CD4-positive, alpha-beta T cell treated with Interleukin-4 for 1 hour (primary cell): ENCODE measurements at places on chromosomes 6 and 20.

DNA sequence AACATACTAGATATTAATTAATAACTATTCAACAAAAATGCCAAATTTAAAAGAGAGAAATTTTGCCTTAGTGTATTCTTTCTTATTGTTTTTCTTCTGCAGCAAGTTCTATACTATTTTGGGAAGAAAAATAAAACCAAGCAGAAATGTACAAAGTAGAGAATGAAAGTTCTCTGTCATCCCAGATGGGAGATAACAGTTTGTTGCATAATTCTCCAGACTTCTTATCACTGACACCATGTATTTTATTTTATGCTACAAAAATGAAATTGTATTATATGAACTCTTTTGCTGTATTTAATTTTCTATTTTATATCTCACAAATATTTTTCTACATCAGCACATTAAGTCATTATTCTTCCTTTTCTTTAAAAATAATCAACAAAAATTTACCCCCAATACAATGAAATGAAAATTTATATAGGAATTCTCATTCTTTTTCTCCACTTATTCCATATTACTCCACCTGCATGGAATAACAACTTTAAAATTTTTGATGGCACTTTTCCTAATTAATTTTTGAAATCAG, 18.2 kb downstream of the TMEM244 start:
- no peak for DNase-seq

DNA sequence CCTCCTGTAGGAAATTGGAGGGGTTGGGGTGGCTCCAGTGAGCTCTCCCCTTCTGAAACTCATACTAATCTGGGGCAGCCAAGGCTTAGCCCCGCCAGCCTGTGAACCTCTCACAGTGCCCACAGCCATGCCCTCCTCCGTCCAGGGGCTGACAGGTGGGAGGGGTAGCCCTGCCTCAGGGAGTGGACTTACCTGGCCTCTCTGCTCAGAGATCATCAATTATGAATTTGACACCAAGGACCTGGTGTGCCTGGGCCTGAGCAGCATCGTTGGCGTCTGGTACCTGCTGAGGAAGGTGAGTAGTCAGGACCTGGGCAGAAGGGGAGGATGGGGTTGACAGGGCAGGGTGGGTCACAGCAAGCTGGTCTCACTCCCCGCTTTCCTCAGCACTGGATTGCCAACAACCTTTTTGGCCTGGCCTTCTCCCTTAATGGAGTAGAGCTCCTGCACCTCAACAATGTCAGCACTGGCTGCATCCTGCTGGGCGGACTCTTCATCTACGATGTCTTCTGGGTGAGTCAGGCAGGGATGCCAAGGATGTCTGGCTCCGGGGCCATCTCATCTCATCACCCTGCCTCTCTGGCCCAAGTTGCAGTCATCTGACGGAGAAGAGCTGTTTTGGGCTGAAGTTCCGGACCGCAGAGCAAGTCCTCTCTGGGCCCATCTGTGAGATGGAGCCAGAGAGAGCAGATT, 34.7 kb downstream of the HM13 start:
- no peak for DNase-seq

DNA sequence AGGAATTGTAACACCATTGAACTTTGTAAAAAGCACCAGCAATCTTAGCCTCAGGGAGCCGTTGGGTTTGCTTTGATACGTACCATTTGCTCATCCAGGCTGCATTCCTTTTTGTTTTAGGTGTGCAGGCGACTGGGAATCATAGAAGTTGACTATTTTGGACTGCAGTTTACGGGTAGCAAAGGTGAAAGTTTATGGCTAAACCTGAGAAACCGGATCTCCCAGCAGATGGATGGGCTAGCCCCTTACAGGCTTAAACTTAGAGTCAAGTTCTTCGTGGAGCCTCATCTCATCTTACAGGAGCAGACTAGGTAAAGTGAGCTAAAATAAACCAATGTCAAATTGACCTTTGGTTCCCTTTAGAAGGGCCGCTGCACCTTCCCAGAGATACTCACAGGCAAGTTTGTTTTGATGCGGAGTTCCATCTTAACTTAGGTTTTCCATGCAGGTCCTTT, 1.6 kb downstream of the MYLIP start:
- DNase-seq = no peak

DNA sequence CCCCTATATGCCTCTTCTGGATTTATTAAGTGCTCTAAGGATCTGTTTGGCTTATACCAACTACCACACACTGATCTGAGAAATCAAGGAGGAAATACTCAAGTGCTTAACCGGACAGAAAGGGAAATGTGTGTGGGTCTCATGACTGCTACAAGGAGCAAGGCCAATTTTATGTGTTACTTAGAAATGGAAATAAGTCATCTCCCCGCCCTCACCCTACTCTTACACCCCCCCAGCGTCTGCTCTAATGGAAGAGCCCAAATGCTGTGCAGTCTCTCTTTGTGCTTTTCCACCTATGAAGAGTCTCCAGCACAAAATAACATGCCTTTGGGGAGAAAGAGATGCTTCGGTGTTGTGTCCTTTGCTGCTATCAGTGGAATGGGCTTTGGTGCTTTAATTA, 428.8 kb upstream of the ARID1B start:
- no peak for DNase-seq

DNA sequence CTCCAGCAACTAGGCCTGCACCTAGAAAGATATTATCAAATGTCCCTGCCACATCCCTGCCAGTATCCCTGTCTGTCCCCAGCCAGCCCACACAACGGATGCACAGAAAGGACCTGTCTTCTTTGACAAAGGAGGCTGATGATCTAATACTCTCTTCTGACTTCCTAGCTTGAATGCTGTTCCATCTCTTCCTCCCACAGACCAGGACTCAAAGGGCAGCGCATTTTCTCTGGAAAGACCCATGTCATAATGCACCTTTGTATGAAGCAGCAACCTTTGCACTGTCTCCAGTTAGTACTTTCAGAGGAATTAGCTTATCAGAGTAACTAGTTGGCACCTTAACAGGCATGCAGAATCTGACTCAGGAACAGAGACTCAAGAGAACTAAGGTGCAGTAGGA, 53.3 kb upstream of the TAF8 start:
- no peak for DNase-seq

GRCh38 chr6:133855991-133856370, 32.9 kb upstream of the TCF21 start:
- no peak for DNase-seq

GRCh38 chr6:117440706-117441525, 15.2 kb upstream of the ROS1 start:
- no peak for DNase-seq

- DNase-seq = no peak
Measured at GRCh38 chr6:109715616-109716015, 24.5 kb downstream of the FIG4 start.

DNA sequence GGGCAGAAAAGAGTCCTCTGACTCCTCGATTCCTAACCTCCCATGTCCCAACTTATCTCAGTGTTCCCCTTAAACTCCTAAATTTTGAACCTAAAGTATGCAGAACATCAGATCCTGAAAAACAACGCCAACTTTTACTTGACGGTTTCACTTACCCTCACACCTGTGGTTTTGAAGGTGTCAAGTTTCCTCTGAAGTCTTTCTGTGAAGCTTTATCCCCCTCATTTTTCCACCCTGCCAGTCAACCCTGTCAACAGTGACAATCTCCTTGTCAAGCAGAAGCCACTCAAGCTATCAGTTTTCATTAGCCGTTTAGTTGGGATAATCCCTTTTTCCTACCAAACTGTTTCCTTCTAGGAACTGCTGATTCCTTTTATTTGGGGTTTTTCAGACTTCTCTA, 245.4 kb upstream of the PREP start:
- DNase-seq = no peak

DNA sequence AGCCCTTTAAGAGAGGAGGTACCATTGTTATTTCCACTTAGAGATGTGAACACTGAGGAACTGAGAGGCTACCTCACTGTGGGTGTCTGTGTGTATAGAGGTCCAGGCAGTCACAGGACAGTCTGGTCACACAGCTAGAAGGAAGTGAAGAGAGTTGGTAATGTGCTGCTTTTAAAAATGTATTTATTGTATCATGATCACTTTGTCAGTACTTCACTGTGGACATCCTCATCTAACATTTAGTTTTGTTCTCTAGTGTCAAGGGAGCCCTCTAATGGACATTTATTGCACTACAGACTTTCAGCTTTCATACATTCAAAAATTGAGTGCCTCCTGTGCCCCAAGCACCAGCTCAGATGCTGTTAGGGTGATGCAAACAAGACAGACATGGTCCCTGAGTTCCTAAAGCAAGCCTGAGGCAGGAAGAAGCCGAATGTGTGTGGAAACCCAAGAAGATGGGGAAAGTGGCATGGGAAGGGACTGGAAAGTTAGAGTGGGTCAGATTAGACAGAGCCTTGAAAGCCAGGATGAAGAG, 123.0 kb downstream of the SLC16A10 start:
- DNase-seq = no peak

GRCh38 chr20:17858450-17859001, 110.1 kb downstream of the SNX5 start:
- DNase-seq = no peak

DNA sequence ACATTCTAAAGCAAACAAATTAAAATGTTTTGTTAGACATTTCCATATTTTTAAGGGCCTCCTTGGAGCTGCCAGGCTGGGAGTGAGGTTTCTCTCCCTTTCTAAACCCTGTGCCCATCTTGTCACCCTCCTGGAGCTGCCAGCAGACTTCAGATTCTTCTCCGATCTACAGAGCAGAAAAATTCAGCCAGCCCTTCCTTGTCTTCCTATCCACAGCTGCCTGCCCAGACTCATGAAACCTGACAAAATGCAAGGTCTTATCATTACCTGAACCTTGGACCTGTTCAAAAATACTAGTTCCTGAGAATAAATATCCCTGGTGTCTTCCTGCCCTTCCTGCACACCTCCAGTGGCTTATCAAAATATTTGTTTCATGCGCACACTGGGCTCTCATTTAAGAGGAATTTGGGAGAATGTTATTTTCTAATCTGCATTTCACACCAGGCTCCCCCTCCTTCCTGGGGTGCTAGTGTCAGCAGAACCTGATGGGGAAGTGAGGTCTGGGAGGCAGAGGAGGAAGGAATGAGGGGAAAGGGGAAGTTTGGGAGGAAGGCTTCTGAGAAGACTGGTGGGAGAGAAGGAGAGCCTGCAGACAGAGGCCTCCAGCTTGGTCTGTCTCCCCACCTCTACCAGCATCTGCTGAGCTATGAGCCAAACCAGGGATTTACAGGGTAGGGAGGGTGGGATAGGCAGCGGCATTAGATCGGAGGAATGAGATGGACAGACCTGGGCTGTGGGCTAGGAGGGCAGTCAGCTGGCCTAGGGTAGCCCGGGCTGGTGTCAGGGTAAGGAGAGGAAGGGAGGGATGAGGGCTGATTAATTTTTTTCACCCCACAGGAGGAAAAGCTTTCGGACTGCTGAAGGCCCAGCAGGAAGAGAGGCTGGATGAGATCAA, at the start of gene AIF1:
Gene AIF1 (plus strand): TSS at position 551 of the 895 bp plus-strand sequence. CDS start 96 bp downstream, at position 647.
- no peak for DNase-seq

DNA sequence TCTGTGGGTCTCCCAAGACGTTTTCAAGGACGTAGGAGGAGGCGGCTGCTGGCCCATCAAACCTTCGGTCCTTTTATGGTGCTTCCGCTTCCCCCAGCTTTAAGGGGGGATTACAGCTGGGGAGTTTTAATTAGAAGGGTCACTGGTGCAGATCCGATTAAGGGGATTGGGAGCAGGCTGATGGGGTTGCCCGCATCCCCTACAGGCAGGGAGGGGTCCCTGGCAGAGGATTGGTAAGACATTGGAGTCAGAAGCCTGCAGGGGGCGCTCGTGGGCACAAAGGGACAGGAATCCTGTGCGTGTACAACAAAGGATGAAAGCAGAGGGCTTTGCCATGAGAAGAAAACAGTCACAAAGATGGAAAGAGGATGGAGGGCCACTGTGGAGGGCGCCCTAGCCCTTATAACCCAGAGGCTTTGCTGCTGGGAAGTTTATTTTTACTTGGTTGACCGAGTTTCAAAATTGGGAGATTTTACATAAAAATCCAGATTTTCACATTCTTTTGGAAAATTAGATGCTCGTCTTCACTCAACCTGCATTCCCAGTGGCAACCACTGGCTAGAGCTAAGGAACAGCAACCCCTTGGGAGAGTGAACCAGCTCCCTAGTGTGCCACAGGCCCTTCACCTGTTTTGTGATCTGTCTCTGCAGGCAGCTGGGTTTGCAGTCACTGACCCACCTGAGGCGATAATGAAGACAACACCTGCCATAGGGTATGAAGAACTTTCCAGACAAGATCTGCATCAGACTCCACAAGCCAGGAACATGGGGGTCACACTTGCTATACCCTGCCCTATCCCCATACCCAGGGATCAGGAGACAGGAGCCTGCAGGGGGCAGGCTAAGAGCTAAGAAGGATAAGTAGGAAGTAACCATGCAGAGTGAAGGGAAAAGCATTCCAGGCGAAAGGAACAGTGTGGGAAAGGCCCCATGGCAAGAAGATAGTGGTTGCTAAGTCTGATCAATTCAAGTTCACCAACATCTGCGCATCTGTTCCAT, 97.7 kb downstream of the KCNB1 start:
- peak; percentile 44 for DNase-seq

- no peak for DNase-seq
Measured at GRCh38 chr20:33532753-33533459, 43.0 kb downstream of the CBFA2T2 start.

- no peak for DNase-seq
Measured at GRCh38 chr20:11676630-11677287, 240.9 kb upstream of the BTBD3 start.

DNA sequence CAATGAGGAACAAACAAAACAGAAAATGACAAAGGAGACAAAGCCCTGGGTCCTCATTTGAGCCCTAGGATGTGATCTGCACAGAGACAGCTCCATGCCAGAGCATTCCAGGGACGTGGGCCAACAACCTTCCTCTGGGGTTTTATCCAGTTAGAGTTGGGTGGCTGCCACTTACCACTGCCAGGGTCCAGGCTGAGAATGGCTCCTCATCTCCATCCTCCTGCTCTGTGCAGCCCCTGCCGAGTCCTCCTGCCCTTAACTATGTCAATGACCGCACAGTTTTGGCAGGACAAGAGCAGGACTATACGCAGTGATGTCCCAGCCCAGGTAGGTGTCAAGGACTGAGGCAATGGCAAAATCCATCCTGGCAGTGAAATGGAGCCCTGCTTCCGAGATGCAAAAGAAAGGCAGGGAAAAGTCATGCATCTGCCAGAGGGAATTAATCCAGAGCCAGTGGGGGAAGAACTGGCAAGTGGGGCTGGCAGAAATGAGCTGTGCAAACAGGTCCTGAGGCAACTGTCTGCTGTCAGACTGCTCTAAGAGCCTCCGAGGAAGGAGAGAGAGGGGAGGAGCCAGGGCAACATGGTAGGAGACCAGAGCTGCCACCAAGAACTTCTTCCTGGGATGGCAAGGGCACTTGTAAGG, 449.4 kb downstream of the PTPRT start:
- DNase-seq = no peak

DNA sequence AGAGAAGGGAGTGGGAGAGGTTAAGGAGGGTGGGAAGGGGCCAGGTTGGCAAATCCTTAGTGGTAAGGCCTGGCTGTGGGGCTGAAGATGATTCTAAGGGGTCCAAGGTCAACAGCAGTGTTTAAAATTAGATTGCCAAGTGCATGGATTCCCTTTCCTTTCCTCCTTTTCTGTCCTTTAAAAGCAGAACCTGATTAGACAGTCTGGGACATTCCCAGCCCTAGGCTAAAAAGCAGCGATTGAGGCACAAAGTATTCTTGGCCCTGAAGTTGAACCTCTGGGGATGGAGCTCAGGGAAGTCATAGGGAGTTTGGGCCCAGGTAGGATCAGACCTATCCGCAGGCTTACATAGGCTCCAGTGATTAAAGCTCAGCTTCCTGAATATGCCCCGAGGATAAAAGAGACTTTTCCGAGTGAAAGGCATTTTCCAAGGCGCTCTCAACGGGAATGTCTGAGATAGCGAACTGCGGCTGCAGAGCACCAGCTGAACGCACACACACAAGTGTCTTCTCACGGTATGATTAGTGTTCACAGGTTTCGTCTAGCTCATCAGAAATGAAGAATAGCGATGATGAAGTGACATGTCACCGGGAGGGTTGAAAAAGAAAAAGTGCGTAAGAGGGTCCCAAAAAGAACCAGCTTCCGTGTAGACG, 787 bp upstream of the CARMIL1 start:
- no peak for DNase-seq
